ENCODE measurements at places on chromosomes 16 and 17. TPM values are rescaled to one million over a fixed set of nuclear protein-coding genes. Genes with fewer than 3 reads are reported as not detected.

DNA sequence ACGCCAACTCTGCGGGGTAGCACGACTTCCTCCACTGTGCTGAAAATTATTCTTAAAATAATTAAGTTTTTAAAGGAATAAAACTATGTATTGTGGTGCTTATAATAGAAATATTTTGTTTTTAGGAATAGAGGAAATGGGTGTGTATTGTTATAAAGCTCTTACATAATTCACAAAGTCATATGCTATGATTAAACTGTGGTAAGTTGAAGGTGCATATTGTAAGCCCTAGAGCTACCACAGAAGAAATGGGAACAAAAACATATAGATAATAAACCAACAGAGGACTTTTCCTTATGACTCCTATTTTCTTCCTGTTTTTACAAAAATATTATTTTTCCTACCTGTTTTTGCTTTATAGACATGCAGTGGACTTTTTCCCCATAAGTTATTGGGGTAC, 4.3 kb upstream of the SLFN11 start:
- no peak for DNase-seq

DNA sequence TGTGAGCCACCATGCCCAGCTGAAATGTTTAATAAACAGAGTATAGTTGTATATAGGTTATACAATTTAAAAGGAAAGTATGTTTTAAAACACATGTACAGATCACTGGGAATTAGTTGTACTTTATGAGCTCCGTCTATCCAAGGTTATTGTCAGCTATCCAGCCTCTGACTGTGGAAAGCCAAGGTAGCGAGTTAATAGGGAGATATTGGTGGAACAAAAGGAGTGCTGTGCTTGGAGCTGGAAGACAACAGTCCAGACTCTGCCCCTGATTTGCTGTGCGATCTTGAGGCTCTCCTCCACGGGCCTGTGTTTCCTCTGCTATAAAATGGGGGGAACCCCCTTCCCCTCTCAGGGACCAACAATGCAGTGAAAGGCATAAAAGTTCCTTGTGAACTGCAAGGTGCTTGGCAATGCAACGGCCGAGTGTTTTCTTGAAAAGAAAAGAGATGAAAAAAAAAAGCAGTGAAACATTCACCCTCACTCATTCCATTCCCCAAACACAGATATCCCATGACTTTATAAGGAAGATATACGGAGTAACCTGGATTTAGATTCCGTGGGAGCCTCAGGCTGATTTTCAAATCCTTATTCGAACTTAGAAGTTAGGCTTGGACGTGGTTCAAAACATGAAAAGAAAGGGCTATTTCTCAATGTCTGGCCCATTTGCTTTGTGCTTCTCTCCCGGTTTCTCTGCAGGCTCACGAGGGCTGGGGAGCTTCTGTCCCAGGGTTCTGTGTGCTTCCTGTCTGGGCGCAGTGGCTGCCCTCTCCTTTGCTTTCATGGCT, 34.1 kb downstream of the CUEDC1 start:
- no peak for DNase-seq

- no peak for DNase-seq
Observed at GRCh38 chr17:50239937-50240336, 34.3 kb upstream of the TMEM92 start.

GRCh38 chr17:42315402-42316156, 27.3 kb downstream of the STAT5A start:
- DNase-seq, result no peak

- no peak for DNase-seq
Observed at GRCh38 chr17:42590886-42591285, 13.4 kb upstream of the PSMC3IP start.

GRCh38 chr17:39325528-39326240, 75.7 kb downstream of the FBXL20 start:
- DNase-seq, result no peak

- no peak for DNase-seq
Observed at GRCh38 chr17:18105027-18105426, 3.5 kb upstream of the MYO15A start.

- peak; percentile 24 for DNase-seq
Observed at GRCh38 chr16:21722771-21723455, 59.1 kb downstream of the OTOA start.

DNA sequence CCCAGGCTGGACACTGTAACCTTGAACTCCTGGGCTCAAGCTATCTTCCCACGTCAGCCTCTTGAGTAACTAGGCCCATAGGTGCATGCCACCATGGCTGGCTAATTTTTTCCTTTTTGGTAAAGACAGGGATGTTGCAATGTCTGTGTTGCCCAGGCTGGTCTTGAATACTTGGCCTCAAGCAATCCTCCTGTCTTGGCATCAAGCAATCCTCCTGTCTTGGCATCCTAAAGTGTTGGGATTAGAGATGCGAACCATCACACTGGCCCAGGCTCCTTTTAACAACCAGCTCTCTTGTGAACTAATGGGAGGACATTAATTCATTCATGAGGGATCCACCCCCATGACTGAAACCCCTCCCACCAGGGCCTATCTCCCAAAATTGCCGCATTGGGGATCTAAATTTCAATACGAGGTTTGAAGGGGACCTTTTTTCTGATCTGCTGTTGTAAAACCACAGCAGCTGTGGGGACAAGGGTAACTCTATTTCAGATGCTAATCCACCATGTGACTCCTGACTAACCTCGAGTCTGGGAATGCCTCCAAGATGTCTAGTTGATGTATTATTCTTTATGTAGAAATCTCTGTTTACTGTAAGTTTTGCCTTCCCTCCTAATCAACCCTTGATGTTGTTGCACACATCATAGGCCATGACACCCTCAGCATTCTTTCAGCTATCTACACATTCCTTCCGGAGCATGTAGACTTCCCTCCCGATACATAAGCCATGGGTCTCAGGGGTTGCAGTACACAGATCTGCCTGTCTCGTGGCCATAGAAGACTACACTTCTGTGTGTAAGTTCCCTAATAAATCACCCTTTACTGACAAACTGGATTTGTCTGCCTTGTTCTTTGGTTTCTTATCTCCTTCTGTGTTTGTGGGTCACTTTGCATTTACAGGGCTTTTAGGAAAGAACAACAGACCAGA, 37.6 kb downstream of the RNF112 start:
- peak; percentile 92 for DNase-seq

GRCh38 chr17:18368946-18369345, 5.6 kb upstream of the SHMT1 start:
- DNase-seq, result no peak

DNA sequence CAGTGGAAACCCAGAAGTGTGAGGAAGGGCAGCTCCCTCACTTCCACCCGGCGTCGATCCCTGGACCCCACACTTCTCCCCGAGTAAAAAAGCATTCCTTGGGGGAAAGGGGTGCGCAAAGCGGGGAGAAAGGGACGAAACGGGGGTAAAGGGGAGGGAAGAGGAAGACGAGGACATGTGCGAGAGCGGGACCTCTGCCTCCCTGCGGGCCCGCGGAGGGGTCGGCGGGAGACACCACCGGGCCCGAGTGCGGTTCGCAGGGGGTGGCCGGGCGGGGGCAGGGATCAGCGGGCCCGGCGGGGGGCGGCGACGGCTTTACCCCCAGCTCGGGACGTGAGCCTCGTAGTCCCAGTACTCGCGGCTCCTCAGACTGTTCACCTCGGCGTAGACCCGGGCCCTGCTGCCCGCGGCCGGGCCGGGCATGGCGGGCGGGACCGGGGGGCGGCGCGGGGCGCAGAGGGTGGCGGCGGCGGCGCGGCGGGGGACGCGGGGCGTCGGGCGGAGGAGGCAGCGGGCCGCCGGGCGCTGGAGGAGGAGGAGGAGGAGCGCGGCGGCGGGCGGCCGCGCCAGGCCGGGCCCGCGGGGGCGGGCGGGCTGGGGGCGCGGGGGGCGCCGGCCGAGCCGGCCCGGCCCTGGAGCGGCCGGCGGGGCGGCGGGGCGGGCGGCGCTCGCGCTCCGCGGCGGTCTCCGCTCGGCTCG, 443 bp downstream of the CSNK2A2 start:
- DNase-seq, result no peak

- no peak for DNase-seq
Observed at GRCh38 chr17:74280093-74280513, 6.1 kb downstream of the DNAI2 start.

GRCh38 chr16:81549547-81550431, 105.2 kb downstream of the CMIP start:
- no peak for DNase-seq

- DNase-seq, result no peak
Observed at GRCh38 chr17:40158438-40159013, 18.2 kb downstream of the CASC3 start.

DNA sequence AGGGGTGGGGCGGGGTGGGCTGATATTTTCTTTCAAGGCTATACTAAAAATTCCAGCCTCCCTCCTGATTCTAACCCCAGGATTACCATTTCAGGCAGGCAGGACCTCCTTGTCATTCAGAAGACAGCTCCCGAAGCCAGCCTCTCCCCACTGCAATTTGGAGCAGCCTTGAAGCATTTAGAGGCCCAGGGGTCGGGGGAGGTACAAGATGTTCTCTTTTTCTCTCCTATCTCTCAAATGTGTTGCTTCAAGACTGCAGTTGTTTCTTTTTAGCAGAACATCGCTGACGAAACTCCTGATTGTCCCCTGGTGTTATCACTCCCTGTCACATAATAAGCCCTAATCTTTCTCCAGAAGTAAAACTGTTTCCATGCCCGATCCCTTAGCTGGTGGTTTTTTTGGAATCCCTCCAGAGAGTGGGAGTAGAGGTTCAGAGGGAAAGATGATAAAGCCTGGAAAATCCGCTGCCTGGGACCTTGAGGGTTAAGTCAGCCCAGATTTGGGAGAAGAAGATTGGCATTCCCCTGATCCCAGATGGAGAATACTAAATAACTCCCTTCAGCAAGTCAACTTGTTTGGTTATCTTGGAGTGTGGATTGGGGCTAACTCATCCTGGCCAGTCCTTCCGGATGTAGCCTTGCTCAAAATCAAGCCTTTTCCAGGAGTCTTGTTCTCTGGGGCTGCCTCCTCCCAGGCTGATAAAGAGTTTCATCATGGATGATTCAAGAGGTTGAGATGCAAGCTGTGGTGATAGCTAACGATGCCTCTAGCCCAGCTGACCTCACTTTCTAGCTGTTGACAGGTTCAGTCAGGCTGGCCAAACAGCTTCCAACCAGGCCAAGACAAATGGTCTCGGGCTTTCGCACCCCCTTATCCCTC, 71.3 kb downstream of the SOX9 start:
- no peak for DNase-seq

DNA sequence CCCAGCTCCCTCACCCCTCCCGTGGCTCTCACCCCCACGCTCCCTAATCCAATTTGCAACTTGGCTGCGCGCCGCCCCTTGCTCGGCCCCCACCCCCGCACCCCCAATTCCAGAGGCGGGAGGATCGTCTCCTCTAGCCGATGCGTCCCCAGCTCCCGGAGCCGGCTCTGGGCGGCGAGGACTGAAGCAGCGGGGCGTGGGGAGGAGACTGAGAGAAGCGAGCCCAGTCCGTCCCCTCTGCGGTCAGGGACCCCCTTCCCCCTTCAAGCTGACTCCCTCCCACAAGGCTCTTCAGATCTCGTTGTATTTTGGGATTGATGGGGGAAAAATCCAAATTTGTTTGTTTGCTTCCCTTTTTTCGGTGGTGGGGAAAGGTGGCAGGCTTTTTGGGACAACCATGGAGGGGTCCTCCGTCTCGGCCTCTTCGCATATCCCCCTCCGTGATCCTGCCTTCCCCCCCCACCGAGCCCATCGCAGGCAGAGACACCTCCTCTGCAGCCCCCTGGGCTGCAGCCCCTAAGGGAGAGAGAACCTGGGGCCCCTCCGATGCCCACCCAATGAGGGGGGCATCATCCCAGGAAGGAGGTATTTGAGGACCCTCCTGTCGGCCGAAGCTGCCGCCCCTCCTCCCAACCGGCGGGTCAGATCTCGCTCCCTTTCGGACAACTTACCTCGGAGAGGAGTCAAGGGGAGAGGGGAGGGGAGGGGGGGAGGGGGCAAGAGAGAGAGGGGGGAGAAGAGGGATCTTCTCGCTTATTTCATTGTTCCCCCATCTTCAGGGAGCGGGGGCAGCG, 466 bp downstream of the NEUROD2 start:
- no peak for DNase-seq

GRCh38 chr17:11326492-11326891, 85.5 kb downstream of the SHISA6 start:
- peak; percentile 9 for DNase-seq

DNA sequence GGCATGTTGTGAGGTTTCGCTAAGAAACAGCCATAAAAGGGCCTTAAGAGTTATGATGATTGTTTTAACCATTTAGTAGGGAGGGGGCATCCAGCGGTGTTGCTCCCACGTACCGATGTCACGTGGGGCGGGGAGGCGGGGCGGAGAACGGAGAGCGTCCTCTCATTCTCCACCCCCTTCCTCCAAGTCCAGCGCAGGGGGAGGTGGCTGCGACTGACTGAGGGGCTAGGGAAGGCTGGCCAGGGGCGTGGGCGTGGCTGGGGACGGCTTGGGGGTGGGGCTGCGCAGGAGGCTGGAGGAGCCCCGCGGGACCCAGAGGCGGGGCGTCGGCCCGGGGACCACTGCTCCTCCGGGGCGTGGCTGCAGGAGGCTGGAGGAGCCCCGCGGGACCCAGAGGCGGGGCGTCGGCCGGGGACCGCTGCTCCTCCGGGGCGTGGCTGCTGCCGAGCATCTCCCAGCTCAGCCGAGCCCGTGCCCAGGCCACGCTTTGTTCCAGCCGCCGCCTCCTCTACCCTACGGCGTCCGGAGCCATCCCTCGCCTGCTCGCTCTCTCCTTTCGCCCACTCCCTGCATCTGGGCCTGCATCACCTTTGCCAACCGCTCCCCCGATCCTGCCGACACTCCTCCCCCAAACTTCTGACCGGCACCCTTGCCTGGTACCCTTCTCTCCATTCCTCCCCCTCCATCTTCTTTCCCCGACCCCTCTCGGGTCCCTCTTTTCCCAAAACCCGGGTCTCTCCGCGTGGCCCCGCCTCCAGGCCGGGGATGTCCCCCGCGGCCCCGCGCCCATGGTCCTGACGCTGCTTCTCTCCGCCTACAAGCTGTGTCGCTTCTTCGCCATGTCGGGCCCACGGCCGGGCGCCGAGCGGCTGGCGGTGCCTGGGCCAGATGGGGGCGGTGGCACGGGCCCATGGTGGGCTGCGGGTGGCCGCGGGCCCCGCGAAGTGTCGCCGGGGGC, at the start of gene SARM1:
TSS of gene SARM1 (plus strand) at position 450 of the 958 bp plus-strand sequence. CDS start at position 789, 339 bp downstream.
- DNase-seq, result peak; percentile 85

DNA sequence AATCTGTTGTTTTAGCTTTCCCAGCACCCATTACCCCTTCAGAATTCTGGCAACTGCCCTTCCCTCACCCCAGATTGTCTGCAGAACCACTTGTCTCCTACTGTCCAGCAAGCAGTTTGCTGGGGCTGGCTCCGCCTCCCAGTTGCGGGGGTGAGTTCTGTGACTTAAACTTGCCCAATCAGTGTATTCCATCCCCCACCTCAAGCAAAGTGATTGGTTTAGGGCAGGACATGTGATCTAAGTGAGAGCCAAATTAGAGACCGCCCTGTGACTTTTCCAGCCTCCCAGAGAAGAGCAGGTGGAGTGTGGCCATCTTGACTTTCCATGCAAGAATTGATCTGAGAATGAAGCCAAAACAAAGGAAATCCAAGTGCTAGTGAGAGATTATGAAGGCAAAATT, 22.7 kb upstream of the SRCIN1 start:
- DNase-seq, result no peak

- no peak for DNase-seq
Observed at GRCh38 chr16:578870-579405, 9.2 kb downstream of the PIGQ start.

- no peak for DNase-seq
Observed at GRCh38 chr17:3813171-3813570, 12.2 kb upstream of the ITGAE start.

DPEP2 gene
- polyA plus RNA-seq, result 2.3 TPM

NOD2 gene
- polyA plus RNA-seq, result 1.2 TPM

TMEM92 gene
- polyA plus RNA-seq, result 3.0 TPM

GNGT2 gene
- polyA plus RNA-seq, result 2.4 TPM

ITGAD gene
- 0.50 TPM for polyA plus RNA-seq

IRX3 gene
- polyA plus RNA-seq, result 14.4 TPM

RAPGEFL1 gene
- polyA plus RNA-seq, result 77.1 TPM

KRTAP17-1 gene
- polyA plus RNA-seq, result not detected

KRTAP2-3 gene
- not detected for polyA plus RNA-seq

STX1B gene
- polyA plus RNA-seq, result 116 TPM

ST6GALNAC2 gene
- 8.0 TPM for polyA plus RNA-seq

Data from spinal cord (tissue), 10 donors.